Stimulated activated CD4-positive, alpha-beta T cell treated with anti-CD3 and anti-CD28 coated beads, Interleukin-15, amount 100 ng/mL, for 24 hours (primary cell): ENCODE measurements at places on chromosomes 11 and 22.

- DNase-seq = no peak
Observed at GRCh38 chr11:107625685-107625989, 34.7 kb downstream of the ELMOD1 start.

DNA sequence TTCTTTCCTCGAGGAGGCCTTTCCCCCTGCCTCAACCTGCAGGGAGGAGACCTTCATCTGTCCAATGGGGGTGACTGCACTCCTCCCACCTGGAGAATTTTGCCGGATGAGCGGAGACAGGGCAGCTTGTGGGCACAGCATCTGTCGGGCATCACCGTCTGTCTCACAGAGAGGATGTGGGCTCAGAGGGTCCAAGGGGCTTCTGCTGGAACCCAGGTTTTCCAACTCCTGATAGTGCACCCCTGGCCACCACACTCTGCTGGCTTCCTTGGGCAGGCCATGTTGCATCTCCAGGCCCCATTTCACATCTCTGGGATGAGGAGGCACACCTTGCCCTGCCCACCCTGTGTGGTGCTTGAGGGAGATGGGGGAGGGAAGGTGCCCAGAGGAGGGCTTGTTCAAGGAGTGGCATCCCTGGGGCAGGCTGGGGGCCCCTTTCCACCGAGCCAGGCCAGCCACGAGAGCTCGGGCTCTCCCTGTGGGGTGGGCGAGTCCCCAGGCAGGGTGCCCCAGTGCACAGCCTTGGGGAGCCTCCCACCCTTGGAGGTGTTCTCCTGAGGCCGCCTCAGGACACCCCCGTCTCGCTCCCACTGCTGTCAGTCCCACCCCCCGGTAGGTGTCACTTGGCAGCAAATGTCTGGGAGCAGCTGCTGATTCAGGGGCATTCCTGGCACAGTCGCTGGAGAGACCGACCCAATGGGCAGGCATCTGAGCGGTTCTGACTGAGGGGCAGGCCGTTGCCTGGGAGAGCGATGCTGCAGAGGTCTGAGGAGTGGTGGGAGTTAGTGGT is 84.2 kb downstream of the MORC2 start:
- no peak for DNase-seq

DNA sequence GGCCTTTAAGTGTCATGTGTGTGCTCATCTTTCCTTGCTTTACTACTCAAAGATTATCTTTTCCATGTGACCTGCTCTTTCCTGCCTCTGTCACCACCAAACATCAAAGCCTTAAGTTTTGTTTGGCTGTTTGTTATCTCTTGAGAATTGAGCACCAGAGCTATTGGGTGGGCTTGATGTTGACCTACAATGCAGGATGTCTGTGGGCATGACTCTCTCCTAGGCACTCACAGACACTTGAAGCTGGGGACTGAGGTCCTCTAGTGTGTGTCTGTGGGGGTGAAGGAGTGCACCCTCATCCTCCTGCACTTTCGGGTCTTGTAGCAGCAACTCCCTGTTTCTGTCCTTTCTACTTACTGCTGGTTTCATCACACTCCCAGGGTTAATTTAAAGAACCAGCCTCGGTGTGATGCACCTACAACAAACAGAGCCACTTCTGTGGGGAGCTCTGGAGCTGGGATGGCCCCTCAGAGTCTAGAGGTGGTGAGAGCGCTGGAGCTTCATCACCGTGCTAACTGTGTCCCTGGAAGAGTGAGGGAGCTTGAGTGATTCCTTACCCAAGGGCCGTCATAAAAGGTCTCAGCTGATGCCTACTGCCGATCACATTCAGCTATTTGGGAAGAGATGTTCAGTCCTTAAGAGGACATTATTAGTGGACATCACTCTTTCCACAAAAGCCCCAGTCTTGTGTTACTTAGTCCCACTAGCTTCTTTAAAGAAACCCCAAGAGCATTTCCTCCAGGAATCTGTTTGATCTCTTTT is 56.3 kb downstream of the LRRC74B start:
- DNase-seq = no peak

GRCh38 chr11:61034111-61034510 is 62.6 kb downstream of the CD6 start:
- no peak for DNase-seq

DNA sequence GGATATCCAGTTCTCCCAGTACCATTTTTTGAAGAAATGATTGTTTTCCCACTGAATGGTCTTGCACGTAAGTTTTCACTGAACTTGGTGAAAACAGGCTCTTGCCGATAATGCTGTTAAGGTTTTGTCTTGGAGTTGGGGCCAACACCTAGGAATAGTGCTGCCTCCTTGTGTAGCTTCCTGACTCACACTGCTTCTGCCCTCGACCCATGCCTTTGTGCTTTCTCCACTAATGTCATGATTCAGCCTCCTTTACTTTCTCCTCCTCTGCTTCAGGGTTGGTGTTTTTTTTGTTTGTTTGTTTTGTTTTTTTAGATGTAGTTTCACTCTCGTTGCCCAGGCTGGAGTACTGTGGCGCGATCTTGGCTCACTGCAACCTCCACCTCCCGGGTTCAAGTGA is 30.2 kb downstream of the SLC5A1 start:
- no peak for DNase-seq

GRCh38 chr11:111635706-111636045 is 33.4 kb downstream of the SIK2 start:
- no peak for DNase-seq

DNA sequence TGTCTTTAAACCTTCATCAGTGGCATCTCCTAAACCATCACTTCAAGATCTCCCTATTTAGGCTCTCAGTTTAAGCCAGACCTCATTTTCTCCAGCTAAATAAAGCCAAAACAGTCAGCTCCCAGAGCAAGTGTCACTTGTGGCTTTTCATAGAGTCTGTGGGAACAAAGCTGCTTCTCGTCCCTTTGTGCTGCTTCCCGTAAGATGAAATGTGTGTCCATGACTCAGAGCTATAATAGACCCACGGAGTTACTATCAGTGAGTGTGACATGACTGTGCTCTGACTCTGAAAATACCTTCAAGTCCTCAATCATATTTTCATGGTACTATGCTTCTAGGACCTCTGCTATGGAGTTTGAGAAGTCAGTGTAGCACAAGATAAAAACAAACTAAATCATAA is 57.3 kb upstream of the SLN start:
- no peak for DNase-seq
